Activated naive CD8-positive, alpha-beta T cell treated with anti-CD3 and anti-CD28 coated beads, Interleukin-2, amount 50 U/mL, for 16 hours (primary cell): ENCODE measurements at places on chromosomes 2 and 18.

DNA sequence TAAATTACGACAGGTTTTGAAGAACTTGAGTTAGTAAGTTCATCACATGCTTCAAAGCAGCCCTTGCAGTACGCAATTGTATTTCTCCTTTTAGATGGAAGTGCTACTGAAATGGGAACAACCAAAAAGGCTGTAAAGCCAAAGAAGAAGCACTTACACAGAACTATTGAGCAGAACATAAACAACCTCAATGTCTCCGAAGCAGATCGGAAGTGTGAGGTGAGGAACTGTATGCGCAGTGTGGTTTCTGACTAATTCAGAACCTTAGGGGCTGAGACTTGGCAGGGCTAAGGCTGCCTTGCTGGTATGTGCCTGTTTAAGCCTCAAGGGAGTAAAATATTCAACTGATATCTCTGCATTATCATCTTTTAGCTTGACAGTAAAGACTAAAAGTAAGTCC, 8.4 kb downstream of the NCAPH start:
- no peak for DNase-seq

DNA sequence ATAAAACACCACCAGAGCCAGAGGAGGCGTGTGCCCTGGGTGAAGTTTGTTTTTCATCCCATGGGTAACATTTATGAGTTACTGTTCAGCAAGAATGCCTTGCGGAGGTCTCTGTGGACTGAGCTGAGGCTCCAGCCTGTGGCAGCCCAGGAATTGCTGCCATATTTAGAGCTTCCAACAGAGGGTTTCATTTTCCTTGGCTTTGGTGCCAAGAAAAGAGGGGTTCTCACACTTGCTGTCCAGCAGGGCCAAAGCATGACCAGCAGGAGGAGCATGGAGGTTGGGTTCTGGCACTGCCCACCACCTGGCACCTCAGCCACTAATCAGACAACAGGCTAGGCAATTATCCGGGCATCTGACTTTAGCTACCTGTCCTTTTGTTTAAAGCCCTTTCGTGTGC, 36.7 kb downstream of the EPAS1 start:
- DNase-seq = no peak

DNA sequence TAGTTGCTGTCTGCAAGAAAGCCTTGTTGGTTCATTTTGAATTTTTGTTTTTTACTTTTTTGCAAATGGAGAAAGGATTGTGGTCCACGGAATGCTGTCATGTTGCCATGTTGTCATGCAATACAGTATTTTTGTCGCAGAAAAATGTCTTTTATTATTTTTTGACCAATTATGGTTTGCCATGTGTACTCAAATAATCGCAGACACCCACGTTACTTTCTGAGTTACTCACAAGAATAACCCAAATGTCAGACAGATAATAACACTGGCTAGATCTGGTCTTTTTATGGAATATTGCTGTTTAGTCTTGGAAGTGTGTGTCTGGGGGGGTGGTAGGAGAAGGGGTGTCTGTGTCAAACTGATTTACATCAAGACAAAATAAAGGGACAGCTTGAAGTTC, 188.9 kb downstream of the LTBP1 start:
- DNase-seq = no peak

DNA sequence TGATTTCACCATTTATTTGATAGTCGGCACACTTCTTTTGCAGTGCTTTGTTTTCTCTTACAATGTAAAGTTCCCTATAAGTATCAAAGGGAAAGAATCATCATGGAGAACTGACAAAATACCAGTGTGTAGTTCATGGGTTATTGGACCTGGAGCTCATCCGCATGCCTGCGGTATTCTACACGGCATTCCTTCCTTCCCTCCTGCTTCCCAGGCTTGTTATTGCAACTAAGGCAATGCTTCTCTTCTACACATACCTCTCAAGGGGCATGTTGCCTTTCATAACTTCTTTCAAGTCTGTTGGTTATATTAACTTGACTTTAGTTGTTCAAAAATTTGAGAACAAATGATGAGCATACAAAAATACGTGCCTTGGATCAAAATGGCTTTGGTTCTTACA, 24.3 kb upstream of the FAP start:
- DNase-seq = no peak

- no peak for DNase-seq
Measured at GRCh38 chr2:134410831-134411231, 157.0 kb downstream of the MGAT5 start.

- no peak for DNase-seq
Measured at GRCh38 chr2:27304488-27305240, 3.6 kb downstream of the UCN start.

GRCh38 chr2:149363958-149364357, 33.6 kb downstream of the LYPD6 start:
- DNase-seq = no peak

DNA sequence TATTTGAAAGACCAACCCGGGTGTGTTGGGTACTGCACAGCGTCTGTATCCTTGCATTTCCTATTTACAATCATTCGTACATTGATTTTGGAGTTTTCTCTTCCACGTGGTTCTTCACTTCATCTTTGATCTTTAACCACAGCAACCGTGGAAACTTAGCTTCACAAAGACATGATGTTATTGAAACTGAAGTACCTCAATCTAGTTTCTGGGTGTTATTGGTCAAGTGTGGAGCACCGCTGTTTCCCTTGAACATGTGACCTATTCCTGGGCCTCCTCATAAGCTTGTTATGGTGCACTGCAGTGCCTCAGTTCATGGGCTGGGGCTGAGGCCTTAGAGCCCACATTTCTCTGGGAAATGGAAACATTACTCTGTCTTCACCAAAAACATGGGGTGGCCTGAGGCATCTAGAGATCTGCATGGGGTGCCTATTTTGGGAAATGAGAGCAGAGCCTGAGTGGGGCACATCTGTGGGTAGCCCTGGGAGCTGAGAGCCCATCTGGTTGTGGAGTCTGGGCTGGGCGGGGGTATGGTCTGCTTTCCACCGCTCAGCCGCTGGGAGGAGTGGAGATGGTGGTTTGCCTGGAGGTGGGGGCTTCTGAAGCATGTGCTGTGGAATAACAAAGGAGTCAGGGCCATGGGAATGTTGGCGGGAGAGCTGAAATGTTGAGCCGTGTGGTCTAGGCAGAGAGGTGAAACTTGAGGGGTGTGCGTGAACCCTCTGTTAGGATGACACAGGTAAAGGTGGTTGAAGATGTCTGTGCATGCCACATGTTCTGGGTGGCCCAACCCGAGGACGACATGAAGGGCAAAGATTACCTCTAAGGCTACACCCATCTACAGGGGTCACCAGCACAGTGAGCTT, 37.4 kb downstream of the ZNF236 start:
- no peak for DNase-seq

DNA sequence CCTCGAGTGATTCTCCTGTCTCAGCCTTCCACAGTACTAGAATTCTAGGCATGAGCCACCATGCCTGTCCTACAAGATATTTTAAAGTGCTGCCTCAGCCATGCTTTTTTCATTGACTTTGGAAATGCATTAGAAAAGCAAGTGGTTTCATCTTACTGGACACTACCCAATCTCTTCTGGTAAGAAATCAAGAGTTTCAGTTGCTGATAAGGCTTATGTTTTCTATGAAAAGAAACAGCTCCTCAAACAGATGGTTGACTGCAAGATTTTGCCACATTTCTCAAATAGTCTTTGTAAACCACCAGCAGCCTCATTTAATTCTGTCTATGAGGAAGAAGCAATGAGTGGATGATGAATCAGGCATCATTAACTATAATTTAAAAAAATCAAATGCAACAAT, 264.5 kb upstream of the LRP1B start:
- DNase-seq = no peak

DNA sequence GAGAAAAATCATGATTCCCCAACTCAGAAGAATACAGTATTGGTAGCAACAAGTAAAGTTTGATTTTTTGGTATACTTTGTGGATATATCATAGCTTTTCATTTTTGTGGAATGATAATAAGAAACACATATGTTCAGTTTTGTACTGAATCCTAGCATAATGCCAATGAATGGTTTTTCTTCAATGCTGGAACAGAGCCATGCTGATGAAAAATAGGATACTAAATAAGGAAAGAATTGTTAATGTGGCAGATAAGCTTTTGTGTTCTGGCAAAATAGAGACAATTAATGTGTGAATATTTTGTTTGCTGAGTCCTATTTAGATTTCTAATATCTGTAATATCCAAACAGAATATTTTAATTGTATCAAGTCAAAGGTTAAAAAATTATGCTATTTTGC, 21.9 kb downstream of the CD28 start:
- no peak for DNase-seq
